ENCODE measurements at places on chromosomes 6 and 20.

DNA sequence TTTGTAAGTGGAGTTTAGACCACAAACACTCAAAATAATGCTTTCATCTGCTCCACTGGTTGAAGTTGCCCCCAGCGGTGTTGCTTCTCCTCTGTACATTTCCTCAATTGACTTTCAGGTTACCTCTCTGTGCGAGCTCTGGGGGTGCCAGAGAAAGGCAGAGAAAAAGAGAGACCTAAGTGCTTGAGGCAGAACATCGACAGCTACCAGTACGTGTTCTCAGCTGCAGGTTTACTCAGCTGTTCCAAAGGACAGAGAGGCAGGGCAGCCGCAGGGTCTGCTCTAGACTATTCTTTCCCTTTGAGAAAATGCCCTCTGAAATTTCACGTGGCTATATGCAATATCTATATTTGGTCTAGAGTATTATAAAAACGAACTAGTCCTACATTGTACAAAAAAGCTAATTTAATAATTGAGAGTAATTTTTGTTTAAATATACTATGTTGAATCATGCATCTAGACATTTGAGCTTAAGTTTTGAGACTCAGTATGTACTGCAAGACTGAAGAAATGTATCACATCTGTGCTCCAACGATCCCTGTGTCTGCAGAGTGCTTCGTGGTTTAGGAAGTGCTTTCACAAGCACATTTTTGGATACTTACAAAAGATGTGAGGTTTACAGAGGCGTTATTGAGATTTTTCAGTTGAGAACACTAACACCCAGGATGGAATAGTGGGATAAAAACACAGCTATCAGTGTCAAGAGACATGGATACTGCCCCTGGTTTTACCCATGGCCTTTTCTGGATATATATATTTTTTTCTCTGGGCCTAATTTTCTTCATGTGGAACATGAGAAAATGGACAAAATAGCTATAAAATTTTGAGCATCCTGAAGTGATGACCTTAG is 453.6 kb upstream of the FLRT3 start:
- DNase-seq: peak; percentile 93

DNA sequence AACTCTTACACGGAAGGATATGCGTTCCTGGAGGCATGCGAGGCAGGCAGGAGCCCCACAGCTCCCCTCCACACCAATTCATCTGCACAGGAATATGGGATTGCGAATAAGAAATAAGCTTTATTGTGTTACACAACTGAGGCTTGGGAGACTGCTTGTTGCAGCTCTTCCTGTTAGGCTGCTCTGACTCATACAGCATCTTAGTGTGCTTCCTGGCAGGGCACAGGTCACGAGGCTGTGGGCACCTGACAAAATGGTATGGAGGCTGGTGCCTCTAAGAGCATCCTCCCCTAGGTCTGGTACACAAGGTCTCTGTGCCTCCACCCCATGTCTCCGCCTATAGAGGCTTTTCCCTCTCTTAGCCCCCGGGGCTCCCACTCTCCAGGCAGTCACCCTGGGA is 6.8 kb downstream of the SLC22A3 start:
- no peak for DNase-seq

- DNase-seq: no peak
These were observed 8.4 kb downstream of the SLC35D3 start for GRCh38 chr6:136930528-136930927.

- no peak for DNase-seq
These were observed 235.9 kb downstream of the BTBD3 start for GRCh38 chr20:12153628-12154027.

- DNase-seq: no peak
These were observed 6.2 kb downstream of the COL9A3 start for GRCh38 chr20:62822788-62823651.
